Thymus (tissue), 14 donors: ENCODE measurements at places on chromosomes 6 and 20. TPM values are rescaled to one million over a fixed set of nuclear protein-coding genes. Genes with fewer than 3 reads are reported as not detected.

PTCHD4 gene
- polyA plus RNA-seq, result 0.07 TPM

- DNase-seq, result no peak
These were observed 344.3 kb upstream of the ID4 start for GRCh38 chr6:19492636-19493405.

GRCh38 chr6:56199956-56200355, 47.4 kb downstream of the COL21A1 start:
- no peak for DNase-seq

SAPCD1 gene
- polyA plus RNA-seq, result 9.7 TPM

- DNase-seq, result no peak
These were observed 434.3 kb upstream of the IMPG1 start for GRCh38 chr6:76506808-76507207.

DNA sequence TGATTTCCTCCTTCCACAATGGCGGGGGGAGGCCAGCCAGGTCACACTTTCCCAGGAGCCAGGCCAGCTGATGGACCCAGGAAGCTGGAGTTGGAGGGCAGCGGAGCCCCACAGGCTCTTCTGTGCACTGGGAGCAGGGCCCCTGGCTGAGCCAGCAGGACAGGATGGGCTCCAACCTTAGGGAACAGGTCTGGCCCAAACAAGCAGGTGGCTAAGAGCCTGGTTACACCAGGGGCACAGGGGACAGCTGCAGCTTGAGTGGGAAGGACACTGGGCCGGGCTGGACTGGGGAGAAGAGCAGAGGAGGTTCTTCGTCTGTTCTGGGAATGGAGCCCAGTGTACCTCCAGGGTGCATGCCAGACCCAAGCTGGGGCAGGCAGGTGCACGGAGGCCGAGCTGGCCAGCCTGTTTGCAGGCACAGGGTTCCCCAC, 102.3 kb downstream of the DLL1 start:
- no peak for DNase-seq
